ENCODE measurements at places on chromosomes 13 and 19.
A peak's percentile ranks its signal among the peaks of the same experiment; 100 is the strongest.

- no peak for DNase-seq
These were observed 205.3 kb downstream of the RAP2A start for GRCh38 chr13:97639236-97639635.

DNA sequence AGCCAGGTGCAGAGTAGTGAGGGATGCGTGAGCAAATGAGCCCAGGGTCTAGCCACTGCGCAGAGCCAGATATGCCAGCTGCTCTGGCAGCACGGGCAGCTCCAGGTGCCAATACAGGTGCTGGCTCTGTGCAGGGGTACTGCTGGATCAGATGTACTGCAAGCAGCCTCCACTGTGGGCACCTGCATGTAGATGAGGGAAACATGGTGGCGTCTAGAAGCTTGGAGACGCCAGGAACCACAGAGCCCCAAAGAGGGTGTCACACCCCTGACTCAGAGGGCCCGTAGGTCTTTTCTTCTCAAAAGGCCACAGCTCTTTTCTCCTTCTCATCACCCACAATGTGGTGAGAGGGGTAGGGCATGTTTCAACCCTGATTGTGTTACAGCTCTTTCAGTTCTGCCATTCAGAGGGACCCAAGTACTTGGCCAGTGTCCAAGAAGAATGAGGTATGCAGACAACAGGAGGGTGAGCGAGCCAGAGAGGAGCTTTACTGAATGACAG lies 244.4 kb upstream of the SLITRK1 start:
- DNase-seq = no peak

- DNase-seq = peak; percentile 37
These were observed 11.4 kb downstream of the TPGS1 start for GRCh38 chr19:518598-519231.

GRCh38 chr13:30572859-30573275 lies 44.9 kb upstream of the USPL1 start:
- no peak for DNase-seq

- peak; percentile 63 for DNase-seq
These were observed 33.9 kb upstream of the CEACAM21 start for GRCh38 chr19:41541990-41542584.

- no peak for DNase-seq
These were observed 4.2 kb upstream of the ATP12A start for GRCh38 chr13:24675806-24676570.

DNA sequence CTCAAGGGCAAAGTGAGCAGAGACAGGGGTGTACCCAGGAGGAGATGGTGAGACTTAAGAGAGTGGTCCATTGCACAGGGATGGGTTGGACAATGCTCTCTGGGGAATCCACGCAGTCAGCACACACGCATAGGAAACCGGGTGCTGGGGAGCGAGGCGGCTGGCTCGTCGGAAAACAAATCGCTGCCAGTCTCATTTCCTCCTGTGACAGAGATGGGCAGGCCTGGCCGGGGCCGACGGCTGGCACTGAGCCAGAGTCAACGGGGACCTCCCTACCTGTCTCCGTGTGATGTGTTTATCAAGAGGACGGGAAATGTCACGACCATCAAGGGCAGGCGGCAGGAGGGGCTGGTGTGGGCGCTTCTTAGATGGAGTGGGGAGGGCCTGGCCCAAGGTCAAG lies 27.3 kb downstream of the PTPRS start:
- DNase-seq = no peak

Data from neuronal stem cell (in vitro differentiated cells).